ENCODE measurements at places on chromosomes 6 and 20. TPM values are rescaled to one million over a fixed set of nuclear protein-coding genes. Genes with fewer than 3 reads are reported as not detected.

C20orf141 gene
- total RNA-seq, result not detected

NKX2-4 gene
- total RNA-seq, result not detected

CRISP3 gene
- total RNA-seq, result not detected

ISM1 gene
- total RNA-seq, result 0.20 TPM

ADAM33 gene
- not detected for total RNA-seq

OR2H2 gene
- not detected for total RNA-seq

TRPC4AP gene
- total RNA-seq, result 41.9 TPM

SLC2A10 gene
- total RNA-seq, result not detected

SERINC1 gene
- total RNA-seq, result 49.1 TPM

BPIFA3 gene
- not detected for total RNA-seq

ETV7 gene
- not detected for total RNA-seq

STK38 gene
- 19.3 TPM for total RNA-seq

OR2J3 gene
- total RNA-seq, result not detected

SNAI1 gene
- total RNA-seq, result 12.8 TPM

BPIFA1 gene
- not detected for total RNA-seq

CLDN20 gene
- not detected for total RNA-seq

ADGB gene
- not detected for total RNA-seq

RUNX2 gene
- 1.2 TPM for total RNA-seq

C6orf132 gene
- 1.9 TPM for total RNA-seq

OXT gene
- not detected for total RNA-seq

PDYN gene
- not detected for total RNA-seq

SLC17A1 gene
- 0.14 TPM for total RNA-seq

CRISP2 gene
- total RNA-seq, result not detected

PPP1R14C gene
- 1.7 TPM for total RNA-seq

WFDC12 gene
- total RNA-seq, result not detected

MOG gene
- total RNA-seq, result not detected

All from A549 treated with ZK216348 at 1 μM for 4 hours (cell line).